ENCODE measurements at places on chromosomes 12 and 14.

DNA sequence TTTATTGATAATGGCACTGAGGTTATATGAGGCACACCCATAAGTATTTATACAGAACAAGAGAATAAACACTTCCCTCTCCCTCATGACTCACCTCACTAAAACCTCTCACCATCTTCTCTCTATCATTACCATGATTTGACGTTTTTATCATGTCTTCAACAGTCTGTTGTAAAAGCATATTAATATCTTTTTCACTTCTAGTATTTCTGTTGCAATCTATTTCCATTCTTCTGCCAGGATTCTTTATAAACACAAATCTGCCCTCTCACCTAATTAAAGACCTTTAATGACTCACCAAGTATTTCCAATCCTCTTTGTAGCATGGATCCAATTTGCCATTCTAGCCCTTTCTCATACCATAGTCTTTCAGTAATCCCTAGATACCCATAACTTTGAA, 527.7 kb downstream of the SLC16A7 start:
- no peak for DNase-seq

DNA sequence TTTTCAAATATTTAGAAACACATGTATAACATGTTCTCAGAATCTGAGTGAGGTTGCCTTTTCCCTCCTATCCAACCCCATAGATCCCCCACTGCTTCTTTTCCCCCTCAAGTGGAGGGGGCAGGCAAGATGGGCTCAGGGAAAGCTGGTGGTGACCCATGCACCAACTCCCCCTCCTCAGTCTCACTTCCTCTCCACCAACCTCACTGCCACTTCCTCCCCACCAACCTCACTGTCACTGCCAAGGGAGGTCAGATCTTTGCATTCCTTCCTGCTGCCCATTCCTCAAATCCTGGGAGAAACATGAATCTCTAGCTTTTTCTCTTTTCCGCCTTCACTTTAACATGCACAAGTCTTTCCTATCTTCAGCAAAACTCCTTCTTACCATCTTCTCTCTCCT, 48.7 kb downstream of the SPTB start:
- no peak for DNase-seq

- no peak for DNase-seq
Measured at GRCh38 chr14:75521415-75522199, 662 bp upstream of the BATF start.

GRCh38 chr12:118760623-118761022, 220.7 kb upstream of the SRRM4 start:
- DNase-seq, result no peak

- no peak for DNase-seq
Measured at GRCh38 chr12:89084751-89085150, 267.6 kb downstream of the DUSP6 start.

DNA sequence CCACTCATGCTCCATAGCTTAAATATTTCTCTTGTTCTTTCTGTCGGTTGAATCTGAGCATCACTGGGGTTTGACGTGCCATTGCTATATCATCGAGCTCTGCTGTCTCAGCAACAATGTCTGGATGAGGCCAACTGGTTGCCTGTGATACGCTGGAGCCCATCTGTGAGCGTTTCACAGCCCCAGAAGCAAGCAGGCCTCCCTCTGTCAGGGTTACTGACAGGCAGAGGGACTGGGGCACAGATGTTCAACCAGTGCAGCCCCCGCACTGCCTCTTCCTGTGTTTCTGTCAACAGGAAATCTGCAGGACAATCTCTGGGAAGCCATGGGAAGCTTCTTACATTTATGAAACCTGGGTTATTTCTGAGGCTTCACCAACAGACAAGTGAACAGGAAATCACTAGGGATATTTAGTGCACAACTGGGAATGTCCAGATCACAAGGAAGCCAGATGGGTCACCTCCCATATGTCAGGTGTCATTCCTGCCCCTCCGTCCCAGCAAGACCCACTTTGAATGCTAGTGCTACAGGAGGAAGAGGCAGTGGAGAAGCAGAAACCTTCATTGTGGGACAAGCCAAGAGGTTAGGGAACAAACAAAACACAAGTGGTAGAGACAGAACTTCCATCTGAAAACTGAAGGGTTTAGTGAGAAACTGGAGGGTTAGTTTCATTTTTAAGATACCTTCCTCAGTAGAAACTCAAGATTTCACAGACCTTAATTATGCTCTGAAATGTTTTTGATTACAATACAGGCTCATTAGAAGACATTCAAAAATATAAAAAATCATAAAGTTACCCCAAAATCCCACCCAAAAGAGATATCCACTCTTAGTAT, 24.1 kb downstream of the DMAC2L start:
- DNase-seq, result peak; percentile 76

GRCh38 chr12:74490390-74491064, 47.1 kb upstream of the ATXN7L3B start:
- DNase-seq, result no peak

GRCh38 chr14:100889641-100890040, 13.9 kb downstream of the RTL1 start:
- no peak for DNase-seq

DNA sequence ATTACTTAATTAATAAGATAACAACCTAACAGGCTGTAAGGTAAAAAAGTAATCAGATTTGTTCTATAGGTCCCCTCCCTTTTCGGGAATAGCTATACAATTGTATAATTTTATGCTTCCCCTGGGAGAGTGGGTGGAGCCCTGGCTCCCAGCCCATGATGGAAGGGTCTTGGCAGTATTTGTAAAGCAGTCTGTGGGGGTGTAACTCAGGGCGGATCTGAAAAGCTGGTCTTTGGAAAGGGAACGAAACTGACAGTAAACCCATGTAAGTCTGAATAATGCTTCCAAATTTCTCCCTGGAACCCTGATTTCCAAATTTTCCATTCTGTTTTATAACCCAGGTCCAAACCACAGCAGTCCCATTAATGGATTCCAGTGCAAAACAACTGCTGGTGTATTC, 110.4 kb downstream of the DAD1 start:
- no peak for DNase-seq

DNA sequence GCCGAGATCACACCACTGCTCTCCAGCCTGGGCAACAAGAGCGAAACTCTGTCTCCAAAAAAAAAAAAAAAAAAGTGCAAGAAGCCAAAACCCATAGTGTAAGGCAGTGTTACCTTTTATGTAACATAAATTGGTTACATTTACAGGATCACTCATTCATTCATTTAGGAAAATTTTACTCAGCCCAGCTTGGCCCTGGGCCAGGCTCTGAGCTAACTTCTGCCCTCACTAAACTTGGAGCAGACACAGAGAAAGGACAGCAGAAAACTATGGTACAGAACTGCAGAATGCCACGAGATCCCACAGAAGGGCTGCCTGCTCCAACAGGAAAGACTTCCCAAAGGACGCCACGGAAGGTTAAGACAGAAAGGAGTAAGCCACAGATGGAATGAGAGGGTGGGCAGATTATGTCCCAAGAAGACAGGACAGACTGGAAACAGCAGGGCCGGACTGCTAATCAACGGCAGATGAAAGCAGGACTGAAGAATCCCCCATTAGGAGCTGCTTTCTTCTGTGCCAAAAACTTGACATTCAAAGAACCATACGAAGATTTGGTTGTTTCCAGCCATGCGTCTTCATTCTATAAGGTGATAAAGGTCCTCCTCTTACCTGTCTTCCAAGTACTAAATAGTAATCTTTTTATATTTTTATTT, 18.9 kb downstream of the PPP1R13B start:
- no peak for DNase-seq

- no peak for DNase-seq
Measured at GRCh38 chr12:129109174-129110001, 256.1 kb downstream of the GLT1D1 start.

GRCh38 chr12:88052686-88053085, 23.5 kb upstream of the C12orf50 start:
- DNase-seq, result peak; percentile 38

DNA sequence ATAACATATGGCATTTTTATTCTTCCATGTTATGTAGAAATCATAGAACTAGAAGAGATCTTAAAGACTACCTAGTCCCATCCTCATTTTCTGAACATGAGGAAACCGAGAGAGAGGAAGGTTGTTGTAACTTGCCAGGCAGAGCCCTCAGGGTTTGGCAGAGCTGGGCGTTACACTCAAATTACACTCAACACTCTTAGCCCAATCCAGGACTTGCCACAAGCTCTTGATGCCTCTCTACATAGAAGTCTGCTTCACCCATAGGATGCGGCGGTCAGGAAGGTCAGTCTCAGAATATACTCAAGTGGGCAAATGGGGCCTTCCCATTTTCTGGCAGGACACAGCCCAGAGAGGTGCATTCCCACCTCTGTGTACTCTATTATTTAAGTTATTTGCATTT, 208.1 kb downstream of the ZFP36L1 start:
- no peak for DNase-seq

DNA sequence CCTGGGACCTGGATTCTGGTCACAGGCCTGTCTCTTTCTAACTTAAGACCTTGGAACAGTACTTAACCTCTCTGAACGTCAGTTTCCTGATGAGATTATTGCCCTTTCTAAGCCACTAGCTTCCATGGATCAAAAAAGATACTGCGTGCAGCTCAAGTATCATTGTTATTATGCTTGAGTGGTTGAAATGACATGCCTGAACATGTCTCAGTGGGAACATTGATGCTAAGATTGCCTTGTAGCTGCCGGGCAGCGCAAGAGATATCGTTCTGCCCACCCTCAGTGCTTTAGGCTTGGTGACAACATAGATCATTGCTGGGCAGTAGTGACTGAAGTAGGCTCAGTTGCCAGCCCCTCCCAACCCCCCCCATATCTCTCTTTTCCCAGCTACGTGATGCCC, 131.9 kb downstream of the SMOC1 start:
- DNase-seq, result no peak

GRCh38 chr14:37824939-37825712, 229.7 kb downstream of the TTC6 start:
- DNase-seq, result no peak

DNA sequence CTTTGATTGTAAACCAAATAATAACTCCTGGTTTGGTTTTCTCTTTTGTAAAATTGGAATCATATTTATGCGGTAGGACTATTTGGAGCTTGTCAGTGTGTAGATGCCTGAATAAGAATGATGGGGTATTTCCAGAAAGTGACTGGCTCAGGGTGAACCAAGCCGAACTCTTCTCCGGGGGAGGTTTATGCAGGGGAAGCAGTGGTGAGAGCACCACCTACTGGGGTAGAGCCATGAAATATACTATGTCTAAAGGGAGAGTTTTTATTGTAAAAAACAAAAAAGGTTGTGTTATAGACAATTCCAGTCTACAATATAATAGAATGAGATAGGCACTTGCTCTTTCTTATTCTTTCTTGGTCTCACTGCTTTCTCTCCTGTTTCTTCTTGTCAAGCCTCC, 222.9 kb upstream of the SLC16A7 start:
- no peak for DNase-seq

DNA sequence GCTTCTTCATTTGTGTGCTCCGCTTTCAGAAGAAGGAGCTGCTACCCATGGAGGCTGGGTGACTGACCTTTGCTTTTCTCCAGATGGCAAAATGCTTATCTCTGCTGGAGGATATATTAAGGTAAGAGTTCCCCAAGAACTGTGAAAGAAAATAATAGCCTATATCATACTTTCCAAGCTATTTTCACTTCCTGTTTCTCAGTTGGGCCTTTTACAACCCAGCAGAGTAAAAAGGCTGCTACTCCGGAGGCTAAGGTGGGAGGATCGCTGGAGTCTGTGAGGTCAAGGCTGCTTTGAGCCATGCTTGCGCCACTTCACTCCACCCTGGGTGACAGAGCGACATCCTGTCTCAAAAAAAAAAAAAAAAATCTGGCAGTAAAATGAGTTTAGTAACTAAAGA, 82.1 kb downstream of the APAF1 start:
- no peak for DNase-seq

- no peak for DNase-seq
Measured at GRCh38 chr14:100384819-100385813, 62.0 kb downstream of the SLC25A47 start.

GRCh38 chr12:52352951-52353350, 14.3 kb downstream of the KRT85 start:
- no peak for DNase-seq

DNA sequence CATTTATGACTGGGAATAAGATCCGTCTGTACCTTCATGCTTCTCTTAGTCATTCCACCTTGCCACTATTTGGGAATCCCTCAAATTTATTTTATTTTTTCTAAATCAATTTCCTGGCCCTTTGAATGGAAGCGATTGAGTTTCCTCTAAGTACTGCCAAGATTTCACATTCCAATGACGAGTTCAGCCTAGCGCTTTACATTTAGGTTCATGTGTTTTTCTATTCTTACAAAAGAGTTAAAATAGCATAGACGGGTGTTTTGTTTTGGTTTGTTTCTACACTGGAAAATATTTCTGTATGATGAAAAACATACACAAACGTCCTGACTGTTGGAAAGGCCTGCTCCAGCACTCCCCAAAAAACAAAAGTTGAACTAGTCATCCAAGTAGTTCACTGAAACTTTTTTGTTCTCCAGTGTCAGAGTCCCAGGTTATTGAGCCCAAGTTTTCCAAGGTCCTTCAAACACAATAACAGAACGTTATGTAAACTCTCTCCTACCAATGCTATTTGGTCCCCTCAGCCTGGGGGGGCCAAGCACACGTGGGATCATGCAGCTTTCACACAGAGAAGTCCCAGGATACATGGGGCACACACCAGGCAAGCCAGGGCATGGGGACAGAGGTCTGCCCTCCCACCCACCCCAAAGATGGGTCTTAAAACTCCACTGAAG, 74.8 kb upstream of the FOXN3 start:
- DNase-seq, result no peak

- DNase-seq, result no peak
Measured at GRCh38 chr12:25829192-25829591, 129.3 kb upstream of the RASSF8 start.

DNA sequence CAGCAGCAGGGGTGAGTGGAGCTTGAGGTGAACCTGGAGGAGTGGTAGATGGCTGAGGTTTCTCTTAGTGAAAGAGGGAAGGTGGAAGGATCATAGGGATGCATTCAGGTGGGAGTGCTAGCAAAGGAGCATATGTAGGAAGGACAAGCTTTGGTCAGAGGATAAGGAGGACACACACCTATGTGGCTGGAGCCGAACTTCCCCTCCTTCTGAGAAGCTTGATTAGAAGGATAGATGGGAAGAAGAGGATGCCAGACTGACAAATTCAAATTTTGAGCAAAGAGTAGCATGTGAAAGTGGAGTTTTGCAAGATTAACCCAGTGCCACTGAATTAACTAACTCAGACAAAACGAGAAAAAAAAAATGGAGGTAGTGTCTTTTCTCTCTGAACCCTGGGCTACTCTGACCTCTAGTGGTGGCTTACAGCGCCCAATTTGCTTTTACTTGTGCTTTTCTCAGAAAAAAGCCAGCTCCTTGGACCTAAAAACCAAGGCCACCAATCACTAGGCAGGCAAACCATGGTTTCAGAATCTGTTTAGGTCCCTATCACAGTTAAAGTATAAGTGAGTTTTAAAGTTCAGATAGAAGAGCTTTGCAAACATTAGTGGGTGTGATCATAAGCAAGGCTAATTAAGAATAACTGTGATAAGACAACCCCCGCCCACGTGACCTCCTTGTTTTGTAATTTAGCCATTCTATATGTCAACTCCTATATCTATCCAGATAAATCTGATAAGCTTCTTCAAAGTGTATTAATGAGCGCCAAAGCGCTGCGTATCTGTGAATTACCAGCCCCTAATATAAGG, 15.5 kb downstream of the EMP1 start:
- DNase-seq, result no peak

- no peak for DNase-seq
Measured at GRCh38 chr14:102608064-102608446, 15.6 kb downstream of the RCOR1 start.

- no peak for DNase-seq
Measured at GRCh38 chr14:30796707-30797106, 77.7 kb upstream of the COCH start.

Data from dorsolateral prefrontal cortex (tissue), 122 donors.